Peyer's patch (tissue), 4 donors: ENCODE measurements at places on chromosomes 1 and 21.

GRCh38 chr1:6108937-6109614, 63.4 kb downstream of the KCNAB2 start:
- DNase-seq: peak; percentile 55

DNA sequence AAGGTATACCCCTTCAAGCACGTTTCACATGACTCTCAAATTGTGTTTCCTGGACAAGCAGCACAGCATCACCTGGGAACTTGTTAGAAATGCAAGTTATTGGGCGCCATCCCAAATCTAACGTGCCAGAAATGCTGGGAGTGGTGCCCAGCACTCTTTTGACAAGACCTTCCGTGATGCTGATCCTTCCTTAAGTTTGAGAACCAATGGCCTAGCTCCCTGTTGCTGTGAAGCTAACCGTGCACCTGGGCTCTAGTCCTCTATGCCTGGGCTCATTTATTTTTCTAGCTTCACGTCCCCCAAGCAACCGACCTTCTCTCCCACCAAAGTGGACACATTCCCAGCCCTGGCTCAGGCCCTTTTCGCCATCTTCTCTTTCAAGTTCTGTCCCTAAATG, 4.3 kb downstream of the BEST4 start:
- DNase-seq: no peak

DNA sequence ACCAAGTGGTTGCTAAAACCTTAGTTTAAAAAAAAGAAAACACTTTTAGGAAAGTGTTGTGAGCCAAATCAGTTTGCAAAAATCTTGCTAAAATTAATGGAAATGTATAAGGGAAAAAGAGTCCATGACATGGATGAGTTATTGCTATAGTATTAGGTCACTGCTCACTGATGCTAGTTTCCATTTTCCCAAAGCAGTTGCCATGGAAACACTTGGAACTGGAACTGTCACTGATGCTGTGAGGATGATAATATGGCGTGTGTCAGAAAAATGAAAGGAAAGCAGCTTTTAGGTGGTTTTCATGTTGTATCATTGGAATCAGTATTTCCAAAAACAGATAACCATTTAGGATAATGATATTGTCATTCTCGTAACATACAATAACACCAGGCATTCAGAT, 104.4 kb downstream of the PHTF1 start:
- DNase-seq: no peak

DNA sequence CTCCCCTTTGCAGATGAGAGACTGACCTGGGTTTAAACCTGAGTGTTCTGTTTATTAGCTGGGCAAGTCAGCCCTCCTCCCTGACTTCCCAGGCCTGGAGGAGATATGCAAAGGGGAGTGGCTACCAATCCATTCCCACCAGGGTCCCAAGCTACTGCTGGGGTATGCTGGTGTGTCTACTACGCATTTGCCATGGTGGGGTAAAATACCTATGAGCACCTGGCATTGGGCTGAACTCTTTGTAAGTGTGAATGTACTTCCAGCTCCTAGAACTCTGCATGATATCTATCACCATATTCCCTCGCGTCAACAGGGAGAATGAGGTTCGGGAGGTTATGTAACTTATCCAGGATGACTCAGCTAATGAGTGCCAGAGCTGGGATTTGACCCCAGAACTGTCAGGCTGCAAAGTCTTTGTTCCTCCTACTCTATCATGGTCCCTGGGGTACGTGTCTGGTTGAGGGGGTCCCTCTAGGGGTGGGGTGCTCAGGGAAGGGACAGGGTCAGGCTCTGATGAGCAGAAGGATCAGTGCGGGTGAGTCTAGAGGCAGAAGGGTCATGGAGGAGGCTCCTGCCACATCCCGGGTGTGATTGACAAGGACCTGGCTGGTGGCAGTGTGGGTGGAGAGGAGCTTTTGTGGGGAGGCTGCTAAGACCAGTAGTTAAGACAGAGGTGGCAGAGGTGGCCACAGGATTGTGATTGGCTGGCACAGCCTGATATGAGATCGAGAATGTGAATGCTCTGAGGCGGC, 16.7 kb downstream of the AMPD2 start:
- DNase-seq: no peak

DNA sequence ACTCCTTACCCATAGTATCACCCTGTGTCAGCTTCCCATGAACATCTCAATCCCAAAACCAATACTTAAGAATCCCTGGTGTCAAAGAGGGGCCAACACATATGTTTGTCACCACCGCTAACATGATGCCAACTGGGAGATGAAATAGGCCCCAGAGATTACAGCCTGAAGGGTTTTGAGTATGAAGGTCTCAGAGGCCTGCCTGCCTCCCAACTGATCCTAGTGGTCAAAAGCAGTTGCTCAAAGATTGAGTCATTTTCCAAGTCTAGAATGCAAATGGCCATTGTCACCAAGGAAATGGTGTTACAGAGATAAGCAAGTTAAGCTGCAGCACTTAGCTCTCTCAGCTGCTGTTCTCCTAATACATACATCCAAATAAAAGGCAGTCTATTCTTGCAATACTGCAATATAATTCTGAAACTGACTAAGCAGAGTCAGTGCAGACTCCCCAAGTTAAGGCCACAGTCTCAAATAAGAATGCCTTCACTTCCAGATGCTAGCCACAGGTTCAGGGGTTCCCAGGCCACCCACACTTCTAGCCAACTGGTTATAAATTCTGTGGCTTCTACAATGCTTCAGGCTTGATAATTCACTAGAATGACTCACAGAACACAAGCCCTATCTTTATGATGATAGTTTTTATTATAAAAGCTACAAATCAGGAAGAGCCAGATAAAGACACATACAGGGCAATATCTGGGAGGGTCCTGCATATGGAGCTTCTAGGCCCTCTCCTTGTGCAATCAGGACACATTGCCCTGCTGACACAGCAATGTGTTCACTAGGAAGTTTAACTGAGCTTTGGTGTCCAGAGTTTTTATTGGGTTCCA, 18.7 kb downstream of the DUSP10 start:
- no peak for DNase-seq

- no peak for DNase-seq
These were observed 185.7 kb downstream of the ST6GALNAC3 start for GRCh38 chr1:76260279-76260678.

DNA sequence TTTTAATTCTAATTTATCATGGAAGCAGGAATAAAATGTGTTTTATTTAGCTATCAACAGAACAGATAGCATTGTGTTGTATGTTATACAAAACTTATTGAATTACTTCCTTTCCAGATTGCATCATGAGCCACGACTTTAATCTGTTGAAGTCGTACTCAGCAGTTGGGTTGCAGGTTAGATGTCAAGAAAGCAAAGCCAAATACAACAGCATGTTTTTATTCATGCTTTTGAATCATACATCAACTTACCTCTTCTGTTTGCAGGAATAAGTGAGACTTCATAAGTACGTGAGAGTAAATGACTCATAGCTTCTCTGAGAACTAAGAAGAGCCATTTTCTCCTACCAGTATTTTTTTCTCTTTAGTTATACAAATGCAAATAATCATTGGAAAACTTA, 110.8 kb upstream of the ADGRL4 start:
- DNase-seq: no peak

DNA sequence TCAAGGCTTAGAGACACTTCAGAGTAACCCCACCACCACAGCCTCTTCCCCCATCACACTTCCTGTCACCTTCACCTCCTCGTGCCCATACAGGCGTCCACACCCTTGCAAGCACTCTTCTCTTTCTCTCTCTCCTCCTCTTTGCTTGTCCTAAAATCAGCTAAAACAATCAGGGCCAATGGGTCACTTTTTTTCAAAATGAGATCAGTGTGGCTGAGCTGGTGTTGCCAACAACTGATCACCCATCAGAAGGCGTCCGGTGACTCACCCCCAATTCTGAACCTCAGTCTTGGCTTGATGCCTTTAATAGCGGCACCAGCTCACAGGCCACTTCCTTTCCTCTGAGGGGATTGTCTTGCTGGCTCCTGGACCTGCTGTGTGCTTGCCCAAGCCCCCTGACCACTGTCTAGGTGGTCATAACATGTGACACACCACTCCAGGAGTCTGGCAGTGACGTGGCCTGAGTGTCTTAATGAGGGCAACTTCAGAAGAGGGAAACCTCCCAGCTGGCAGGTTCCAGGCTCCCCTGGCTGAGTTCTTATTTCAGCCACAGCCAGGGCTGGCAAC, 1.6 kb downstream of the DRAXIN start:
- DNase-seq: no peak

- DNase-seq: no peak
These were observed 32.1 kb upstream of the EEIG2 start for GRCh38 chr1:108527837-108528236.
